ENCODE measurements at places on chromosomes 7 and 10.

DNA sequence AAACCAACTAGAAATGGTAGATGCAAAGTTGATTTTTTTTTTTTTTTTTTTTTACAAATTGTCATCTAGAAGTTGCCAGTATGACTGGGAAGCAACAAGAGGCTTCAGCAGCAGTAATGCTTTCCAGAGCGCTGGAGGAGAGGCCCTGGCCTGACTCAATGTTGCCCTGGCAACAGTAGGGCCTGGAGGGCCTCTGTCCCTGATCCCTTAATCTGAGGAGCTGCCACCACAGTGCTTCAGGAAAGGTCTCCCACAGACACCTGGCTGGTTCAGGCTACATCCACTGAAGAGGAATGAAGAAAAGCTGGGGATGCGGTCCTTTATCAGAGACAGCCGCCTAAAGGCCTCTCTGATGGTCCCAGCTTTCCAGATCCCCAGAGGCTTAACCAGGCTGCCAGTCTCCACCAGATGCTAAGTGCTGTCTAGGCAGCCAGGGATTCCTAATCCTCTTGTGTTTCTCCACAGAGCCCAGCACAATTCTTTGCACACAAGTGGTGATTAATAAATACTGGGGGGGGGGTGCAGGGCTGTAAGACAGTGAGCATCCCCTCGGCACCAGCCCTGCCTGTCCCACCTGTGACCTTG, 33.7 kb downstream of the ZNF777 start:
- DNase-seq, result no peak

DNA sequence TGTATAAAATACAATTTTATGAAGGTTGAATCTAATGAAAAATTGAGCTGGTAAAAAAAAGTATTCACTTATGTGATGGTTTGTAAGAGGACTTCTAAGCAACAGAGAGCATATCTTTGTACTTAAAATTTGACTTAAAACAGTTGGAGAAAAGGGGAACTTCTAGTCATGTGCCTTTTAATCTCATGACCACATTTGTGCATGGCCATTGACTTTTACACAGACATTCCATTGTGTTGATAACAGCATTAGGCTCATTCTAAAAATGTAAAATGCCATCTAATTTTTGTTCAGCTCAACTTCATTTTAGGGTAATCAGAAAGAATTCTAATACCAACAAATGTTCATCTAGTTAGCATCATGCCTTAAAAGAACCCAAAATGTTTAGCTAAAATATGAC, 119.9 kb downstream of the HPSE2 start:
- no peak for DNase-seq

DNA sequence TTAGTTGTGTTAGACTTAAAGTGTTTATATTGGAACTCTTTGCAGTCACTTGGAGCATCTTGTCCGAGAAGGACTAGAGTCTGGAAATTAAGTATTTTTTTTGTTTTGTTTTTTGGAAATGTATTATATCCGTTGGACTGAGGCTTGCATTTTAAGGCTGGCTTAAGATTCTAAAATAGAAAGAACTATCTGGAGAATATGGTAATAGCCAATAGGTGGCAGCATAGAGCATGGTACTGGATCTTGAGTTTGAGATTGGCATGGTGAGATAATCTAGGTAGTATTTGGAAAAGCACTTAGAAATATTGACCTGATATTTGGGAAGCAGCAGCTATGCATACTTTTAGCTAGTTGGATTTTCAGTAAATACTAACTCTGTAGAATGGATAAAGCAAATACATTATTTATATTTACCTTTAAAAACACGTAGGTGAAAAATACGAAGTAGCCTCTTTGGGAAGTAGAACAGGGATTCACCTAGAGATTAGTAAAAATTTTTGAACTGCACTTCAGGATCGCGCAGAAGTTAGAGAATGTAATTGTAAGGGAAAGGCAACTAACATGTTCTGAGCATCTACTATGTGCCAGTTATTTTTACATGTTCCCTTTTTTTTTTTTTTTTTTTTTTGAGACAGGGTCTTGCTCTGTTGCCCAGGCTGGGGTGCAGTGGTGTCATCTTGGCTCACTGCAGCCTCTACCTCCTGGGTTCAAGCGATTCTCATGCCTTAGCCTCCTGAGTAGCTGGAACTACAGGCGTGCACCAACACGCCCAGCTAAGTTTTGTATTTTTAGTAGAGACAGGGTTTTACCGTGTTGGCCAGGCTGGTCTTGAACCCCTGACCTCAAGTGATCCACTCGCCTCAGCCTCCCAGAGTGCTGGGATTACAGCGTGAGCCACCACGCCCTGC, 78.6 kb downstream of the LCOR start:
- DNase-seq, result no peak

GRCh38 chr7:94561841-94562514, 52.4 kb downstream of the CASD1 start:
- no peak for DNase-seq

DNA sequence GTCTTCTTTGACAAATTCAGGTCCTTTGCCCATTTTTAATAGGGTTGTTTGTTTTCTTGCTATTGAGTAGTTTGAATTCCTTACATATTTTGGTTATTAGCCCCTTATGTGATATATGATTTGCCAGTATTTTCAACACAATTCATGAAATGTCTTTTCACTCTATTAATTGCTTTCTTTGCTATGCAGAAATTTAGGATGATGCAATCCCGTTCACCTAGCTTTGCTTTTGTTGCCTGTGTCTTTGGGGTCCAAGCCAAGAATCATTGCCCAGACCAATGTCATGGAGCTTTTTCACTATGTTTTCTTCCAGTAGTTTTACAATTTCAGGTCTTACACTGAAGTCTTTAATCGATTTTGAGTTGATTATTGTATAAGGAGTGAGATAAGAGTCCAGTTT, 154.5 kb downstream of the PAXIP1 start:
- DNase-seq, result no peak

DNA sequence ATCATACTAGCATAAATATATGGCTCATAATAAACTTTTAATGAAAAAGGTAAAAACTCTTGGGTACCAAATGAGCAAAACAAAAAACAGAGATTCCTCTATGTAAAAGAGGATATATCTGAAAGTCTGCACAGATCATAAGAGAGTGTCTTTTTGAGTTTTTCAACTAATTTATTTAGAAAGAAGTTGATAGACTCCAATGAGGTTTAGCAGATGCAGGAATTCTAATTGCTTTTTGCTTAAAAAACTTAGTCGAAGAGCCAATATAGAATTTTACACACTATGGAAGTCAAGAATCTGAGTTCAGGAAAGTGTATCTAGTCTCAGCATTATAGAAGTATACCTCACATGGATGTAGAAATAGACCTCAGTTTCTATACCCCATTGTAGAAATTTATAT, 3.4 kb upstream of the MLLT10 start:
- no peak for DNase-seq

GRCh38 chr10:48554246-48554645, 50.6 kb downstream of the ARHGAP22 start:
- no peak for DNase-seq

- no peak for DNase-seq
These were observed 53.7 kb upstream of the DOCK1 start for GRCh38 chr10:126851414-126852108.
